SK-N-DZ (cell line): ENCODE measurements at places on chromosomes 4 and X.

DNA sequence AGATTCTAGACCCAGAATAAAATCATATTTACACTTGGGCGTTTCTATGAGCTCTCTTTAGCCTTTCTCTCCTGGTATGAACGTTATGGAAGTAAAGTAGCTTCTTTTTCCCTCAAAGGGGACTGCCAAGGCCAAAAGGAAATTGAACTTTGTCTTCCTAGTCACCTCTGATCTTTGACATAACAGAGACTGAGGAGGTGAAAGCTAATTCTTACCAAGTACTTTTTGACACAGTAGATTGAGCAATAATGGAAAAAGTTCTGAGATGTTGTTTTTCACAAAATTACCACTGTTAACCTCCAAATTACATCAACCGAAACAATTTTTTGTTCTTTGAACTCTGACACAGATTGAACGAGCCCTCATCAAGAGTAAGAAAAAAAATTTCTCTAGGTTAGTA, 318.4 kb downstream of the TEX13A start:
- no peak for DNase-seq

GRCh38 chr4:79497001-79497400, 89.0 kb upstream of the GK2 start:
- DNase-seq: no peak

GRCh38 chrX:131795442-131796229, 227.5 kb upstream of the STK26 start:
- no peak for DNase-seq

GRCh38 chr4:114281164-114281960, 301.9 kb upstream of the ARSJ start:
- no peak for DNase-seq

- no peak for DNase-seq
These were observed 80.1 kb upstream of the UCP1 start for GRCh38 chr4:140648716-140649308.

- no peak for DNase-seq
These were observed 76.3 kb upstream of the PACRGL start for GRCh38 chr4:20623939-20624338.

- DNase-seq: no peak
These were observed 12.8 kb downstream of the TBC1D9 start for GRCh38 chr4:140743194-140743931.

DNA sequence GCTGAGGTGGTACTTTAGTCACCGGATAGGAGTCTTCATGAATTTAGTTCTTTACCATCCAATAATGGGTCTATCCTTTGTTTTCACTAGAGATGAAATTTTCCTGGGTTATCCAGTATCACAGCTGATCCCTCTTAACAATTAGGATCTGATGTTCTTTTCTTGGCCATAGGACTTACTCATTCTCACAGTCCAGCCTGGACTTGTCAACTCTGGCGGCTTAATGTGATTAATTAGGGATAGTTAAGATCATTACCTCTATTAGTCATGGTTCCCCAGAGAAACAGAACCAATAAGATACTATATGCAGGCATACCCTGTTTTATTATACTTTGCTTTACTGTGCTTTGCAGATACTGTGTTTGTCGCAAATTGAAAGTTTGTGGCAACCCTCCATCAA, 272.7 kb upstream of the FAT4 start:
- no peak for DNase-seq

- DNase-seq: no peak
These were observed 1665.0 kb upstream of the TENM3 start for GRCh38 chr4:180578175-180578574.

DNA sequence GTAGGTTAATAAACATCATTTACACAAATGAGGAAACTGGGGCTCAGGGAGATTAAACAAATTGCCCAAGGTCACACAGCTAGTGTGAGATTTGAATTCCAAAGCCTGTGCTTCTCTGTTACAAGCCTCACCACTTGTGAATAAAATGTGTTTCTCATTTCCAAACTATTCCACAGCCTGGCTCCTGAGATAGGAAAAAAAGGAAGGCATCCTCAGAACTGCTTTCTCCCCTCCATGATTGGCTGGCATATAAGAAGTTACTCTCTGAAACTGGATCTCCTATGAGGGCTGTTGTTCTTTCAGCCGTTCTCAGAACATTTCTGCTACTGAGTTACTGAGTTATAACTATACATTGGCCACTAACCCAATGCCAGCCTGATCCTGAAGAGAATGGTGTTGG, 237.9 kb downstream of the MAML3 start:
- DNase-seq: no peak

- DNase-seq: peak; percentile 61
These were observed 7.2 kb upstream of the NEUROG2 start for GRCh38 chr4:112523008-112523721.

GRCh38 chr4:142743121-142743825, 102.8 kb downstream of the INPP4B start:
- no peak for DNase-seq

DNA sequence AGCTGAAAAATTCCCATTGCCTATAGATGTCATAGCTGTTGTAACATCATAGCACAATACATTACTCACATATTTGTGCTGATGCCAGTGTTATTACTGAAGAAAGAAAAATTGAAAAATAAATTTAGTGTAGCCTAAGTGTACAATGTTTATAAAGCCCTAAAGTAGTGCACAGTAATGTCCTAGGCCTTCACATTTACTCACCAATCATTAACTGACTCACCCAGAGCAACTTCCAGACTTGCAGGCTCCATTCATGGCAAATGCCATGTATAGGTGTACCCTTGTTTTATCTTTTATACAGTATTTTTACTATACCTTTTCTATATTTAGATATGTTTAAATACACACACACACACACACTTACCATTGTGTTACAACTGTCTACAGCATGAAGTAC, 265.4 kb upstream of the MAGEB18 start:
- DNase-seq: no peak

DNA sequence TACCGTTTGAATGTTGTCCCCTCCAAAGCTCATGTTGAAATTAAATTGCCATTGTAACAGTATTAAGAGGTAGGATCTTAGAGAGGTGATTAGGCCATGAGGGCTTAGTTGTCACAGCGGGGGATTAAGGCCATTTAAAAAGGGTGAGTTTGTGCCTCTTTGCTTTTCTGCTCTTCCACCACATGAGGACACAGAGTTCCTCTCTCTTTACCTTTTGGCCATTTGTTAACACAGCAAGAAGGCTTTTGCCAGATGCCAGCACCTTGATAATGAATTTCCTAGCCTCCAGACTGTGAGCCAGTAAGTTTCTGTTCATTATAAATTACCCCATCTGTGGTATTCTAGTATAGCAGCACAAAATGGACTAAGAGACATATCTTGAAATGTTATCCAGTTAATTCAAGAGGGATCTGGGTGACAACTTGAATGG, 7.8 kb upstream of the HERC3 start:
- no peak for DNase-seq

DNA sequence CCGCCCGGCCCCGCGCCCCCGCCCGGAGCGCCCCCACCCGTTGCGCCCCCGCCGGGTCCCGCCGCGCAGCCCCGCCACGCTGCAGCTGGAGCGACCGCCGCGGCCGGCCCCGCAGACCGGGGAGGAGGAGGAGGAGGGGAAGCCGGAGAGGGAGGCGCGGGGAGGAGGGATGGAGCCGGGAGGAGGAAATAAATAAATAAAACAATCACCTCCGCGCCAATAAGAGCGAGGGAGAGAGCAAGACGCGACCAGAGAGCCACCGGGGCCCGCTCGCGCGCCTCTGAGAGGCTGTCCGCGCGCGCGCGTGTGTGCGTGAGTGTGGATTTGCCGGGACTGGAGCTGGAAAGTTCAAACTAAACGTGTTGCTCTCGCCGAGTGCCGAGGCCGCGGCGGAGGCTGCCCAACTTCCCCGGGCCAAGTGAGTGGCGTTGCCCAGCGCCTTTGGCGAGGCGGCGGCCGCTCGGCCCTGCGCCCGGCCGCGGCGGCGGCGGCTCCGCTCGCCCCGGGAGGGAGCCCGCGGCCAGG, 2184.4 kb upstream of the TENM3 start:
- peak; percentile 71 for DNase-seq

DNA sequence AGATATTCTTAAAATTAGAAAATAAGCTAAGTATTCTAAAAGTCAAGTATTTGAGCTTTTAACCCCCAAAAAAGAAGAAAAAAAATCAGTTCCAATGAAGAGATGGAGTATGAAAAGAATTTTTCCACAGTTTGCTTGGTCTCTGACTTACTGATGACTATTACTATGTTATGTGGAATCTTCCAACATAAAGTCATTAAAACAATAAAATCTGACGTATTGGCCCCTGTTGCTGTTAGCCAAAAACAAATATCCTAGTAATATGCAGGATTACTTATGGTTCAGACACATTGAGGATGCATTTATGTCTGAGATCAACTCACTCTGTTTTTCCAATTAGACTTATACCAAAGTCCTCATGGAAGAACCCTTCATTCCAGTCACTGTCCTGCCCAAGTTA, 517.2 kb upstream of the ADGRL3 start:
- DNase-seq: no peak

DNA sequence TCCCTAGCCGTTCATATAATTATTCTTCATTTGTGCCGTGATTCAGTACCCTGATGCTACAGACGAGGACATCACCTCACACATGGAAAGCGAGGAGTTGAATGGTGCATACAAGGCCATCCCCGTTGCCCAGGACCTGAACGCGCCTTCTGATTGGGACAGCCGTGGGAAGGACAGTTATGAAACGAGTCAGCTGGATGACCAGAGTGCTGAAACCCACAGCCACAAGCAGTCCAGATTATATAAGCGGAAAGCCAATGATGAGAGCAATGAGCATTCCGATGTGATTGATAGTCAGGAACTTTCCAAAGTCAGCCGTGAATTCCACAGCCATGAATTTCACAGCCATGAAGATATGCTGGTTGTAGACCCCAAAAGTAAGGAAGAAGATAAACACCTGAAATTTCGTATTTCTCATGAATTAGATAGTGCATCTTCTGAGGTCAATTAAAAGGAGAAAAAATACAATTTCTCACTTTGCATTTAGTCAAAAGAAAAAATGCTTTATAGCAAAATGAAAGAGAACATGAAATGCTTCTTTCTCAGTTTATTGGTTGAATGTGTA, 7.0 kb downstream of the SPP1 start:
- DNase-seq: no peak

GRCh38 chrX:154809939-154810665, 4.8 kb upstream of the MPP1 start:
- DNase-seq: no peak

GRCh38 chr4:10164877-10165283, 48.3 kb upstream of the WDR1 start:
- no peak for DNase-seq

DNA sequence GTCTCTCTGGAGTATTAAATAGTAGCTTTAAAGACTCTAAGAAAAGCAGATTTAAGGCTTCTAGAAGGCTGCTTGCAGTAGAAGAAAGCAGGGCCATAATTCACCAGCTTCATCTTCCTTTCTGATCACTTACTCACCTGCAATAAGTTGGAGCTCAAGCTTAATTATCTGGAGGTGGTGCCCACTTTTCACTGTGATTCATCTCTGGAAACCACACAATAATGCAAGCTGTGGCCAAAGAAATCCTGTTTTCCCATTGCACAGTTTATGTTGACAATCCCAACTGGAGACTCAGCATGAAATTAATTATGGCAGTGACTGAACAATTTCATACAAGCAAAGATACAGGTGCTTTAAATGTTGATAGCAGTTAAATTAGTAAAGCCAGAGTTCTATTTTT, 14.7 kb downstream of the CWH43 start:
- DNase-seq: no peak

GRCh38 chr4:47669946-47670345, 167.9 kb downstream of the CORIN start:
- no peak for DNase-seq

DNA sequence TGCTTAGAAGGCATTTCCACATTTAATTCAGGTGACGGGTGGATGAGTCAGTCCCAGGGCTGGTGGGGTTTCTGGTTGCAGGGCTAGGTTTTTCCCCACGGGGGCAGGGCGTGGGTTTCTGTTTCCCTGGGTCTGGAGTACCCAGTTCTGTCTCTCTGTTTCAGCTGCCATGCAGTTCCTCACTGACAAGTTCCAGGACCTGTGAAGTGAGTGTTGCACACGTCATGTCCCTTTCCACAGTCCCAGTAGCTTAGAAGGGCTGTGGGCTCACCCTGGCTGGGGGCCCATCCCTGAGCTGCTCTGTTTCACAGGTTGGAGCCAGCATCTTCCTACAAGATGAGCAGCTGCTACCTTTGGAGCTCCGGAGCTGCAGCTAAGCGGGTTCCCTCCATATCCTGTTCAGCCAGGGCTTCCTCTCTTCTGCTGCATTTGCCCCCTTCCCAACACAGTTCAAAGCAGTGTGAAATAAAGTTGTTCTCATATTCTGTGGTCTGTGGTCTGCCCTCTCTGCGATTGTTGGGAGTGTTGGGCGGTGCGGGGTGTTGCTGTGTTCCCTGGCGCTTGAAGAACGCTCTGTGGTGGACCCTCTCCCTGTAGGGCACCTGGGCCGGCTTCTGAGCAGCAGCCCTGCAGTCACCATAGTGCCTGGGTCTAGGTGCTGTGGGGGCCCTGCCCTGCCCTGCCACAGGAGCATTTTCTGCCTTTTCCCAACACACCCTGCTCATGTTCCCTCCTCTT, 3.9 kb downstream of the LOC101059915 start:
- DNase-seq: no peak

DNA sequence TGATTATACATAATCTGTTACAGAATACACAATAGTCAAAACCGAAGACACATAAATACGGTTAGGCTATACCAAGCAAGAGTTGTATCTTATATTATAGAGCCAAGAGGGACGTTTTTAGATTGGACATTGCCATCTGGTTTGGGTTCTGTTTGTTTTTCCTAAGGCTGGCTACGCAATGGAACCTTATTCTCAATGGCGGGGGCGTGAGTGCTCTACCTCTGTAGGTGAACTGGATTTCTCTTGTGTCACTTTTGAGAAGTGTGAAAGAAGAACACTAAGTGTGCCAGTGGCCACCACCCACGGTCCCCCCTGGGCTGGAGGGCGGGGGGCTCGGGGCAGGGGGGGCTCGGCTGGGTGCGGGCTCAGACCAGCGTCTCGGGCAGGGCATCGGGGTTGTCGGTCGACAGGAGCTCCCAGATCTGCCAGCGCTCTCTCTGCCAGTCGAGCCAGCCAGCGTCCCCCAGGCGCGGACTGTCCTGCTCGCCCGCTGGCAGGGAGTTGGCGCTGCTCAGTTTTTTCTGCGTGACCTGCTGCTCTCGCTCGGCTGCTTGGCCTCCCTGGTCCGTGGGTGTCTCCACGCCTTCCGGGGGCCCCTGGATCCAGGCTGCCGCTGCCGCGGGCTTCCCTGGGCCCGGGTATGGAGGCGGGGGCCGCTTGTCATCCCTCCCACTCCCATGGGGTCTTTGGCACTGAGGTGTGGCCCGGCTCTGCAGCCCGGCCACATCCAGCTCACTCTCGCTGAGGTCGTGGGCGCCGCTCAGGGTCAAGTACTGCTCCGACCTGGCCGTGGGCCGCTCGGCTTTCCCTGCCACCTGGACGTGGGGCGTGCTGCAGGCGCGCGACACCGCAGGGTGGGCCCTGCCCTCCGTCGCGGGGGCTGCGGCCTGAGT, 27.6 kb downstream of the HCCS start:
- no peak for DNase-seq

- DNase-seq: no peak
These were observed 230.6 kb downstream of the PCDH7 start for GRCh38 chr4:30950737-30951136.
